ENCODE measurements at places on chromosomes 1 and 21. TPM values are rescaled to one million over a fixed set of nuclear protein-coding genes. Genes with fewer than 3 reads are reported as not detected.

GRCh38 chr1:156705918-156706656 is 704 bp upstream of the CRABP2 start:
- peak; percentile 94 for DNase-seq
- peak overlapping the region; percentile 96 for H3K27ac ChIP-seq
- peak overlapping the region; percentile 84 for H3K4me3 ChIP-seq
- H3K27me3 ChIP-seq: peaks cover 23% of the 10 kb centered on the region
- peaks cover 7% of the 10 kb centered on the region for H3K36me3 ChIP-seq
- H3K4me1 ChIP-seq: peaks cover 62% of the 10 kb centered on the region

Gene BRINP2
- total RNA-seq: 0.34 TPM

- H3K4me1 ChIP-seq: peaks cover 3% of the 10 kb centered on the region
- H3K27ac ChIP-seq: no peak overlapping the region
- DNase-seq: no peak
- no peak overlapping the region for H3K4me3 ChIP-seq
Measured at GRCh38 chr1:66237722-66238479, 296.1 kb upstream of the SGIP1 start.

DNA sequence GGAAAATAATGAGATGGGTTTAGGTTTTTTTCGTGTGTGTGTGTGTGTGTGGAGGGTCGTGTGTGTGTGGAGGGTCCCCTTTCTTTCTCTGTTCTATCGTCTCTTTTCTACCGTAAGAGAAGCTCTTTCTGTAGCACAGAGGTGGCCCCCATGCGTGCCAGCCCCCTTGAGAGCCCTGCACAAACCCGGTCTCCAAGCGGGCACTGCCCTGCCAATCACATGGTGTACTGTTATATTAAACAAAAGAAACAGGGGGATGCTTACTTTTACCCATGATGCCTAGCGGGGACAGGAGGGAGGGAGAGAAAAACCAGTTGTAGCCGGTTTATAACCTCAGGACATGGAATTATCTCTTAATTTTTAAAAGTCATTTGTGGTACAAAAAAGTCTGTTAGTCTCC is 41.0 kb downstream of the GATAD2B start:
- H3K4me1 ChIP-seq: peaks cover under 1% of the 10 kb centered on the region
- H3K27me3 ChIP-seq: no peaks in the 10 kb centered on the region
- peaks cover 6% of the 10 kb centered on the region for H3K36me3 ChIP-seq
- H3K27ac ChIP-seq: no peak overlapping the region
- H3K4me3 ChIP-seq: no peak overlapping the region

GRCh38 chr1:221791846-221792245 is 50.0 kb upstream of the DUSP10 start:
- no peak overlapping the region for H3K4me3 ChIP-seq
- no peaks in the 10 kb centered on the region for H3K36me3 ChIP-seq
- no peak overlapping the region for H3K27ac ChIP-seq
- peaks cover 2% of the 10 kb centered on the region for H3K4me1 ChIP-seq

Gene FMO1
- not detected for total RNA-seq

Gene LRP8
- total RNA-seq: 66.6 TPM

DNA sequence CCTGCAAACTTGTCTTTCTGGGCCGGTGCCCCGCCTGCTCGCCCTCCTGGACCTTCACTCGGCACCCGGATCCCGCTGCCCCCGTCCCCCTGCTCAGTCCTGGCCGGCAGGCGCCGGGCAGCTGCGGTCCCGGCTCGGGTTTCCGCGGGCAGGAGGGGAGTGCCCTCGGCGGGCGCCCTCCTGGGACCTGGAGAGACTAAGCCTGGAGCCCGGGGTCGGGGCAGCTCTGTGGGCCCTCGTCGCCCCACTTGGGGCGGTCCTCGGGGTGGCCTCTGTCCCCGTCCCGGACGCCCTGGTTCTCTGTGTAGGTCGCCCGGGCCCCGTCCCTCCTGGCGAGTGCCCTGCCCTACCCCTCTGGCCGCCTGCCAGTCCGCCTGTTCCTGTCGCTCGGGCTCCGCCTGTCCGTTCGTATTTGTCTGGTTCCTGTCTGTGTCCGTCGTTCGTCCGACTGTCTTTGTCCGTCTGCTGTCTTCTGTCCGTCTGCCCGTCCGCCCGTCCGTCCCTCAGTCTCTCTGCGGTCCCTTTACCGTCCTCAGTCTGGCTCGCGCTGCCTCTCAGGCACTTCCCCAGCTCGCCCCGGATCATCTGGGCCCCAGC is 490 bp downstream of the SERINC2 start:
- peaks cover 37% of the 10 kb centered on the region for H3K4me1 ChIP-seq
- H3K4me3 ChIP-seq: peak overlapping the region; percentile 95
- no peaks in the 10 kb centered on the region for H3K36me3 ChIP-seq
- H3K27me3 ChIP-seq: peaks cover 16% of the 10 kb centered on the region
- peak; percentile 55 for DNase-seq

DNA sequence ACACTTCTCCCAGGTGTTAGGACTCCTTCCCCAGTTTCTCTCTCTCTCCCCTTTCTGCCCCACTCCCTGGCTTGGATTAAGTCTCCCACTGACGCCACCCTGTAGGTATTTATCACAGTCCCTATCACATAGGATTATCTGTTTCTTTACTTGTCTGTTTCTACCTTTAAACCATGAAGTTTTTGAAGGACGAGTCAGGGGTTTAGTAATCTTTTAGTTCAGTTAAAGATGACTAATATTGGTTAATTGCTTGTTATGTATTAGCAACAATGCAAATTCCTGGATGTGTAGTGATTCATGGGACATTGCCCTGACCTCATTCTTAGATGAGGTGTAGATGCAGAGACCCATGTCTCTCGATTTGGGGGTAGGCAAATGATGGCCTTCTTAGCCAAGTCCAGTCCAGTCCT is 6.4 kb downstream of the LAMC1 start:
- no peaks in the 10 kb centered on the region for H3K36me3 ChIP-seq
- no peak for DNase-seq
- peak overlapping the region; percentile 6 for H3K4me3 ChIP-seq
- 0 out of 2 replicates have a peak overlapping the region, but pooled peaks have one; percentile 22 for H3K27ac ChIP-seq

Gene LCE2C
- total RNA-seq: not detected

Gene LCE6A
- not detected for total RNA-seq

Gene C2CD4D
- 0.85 TPM for total RNA-seq

Gene OR10Z1
- total RNA-seq: not detected

Gene MPL
- 0.15 TPM for total RNA-seq

DNA sequence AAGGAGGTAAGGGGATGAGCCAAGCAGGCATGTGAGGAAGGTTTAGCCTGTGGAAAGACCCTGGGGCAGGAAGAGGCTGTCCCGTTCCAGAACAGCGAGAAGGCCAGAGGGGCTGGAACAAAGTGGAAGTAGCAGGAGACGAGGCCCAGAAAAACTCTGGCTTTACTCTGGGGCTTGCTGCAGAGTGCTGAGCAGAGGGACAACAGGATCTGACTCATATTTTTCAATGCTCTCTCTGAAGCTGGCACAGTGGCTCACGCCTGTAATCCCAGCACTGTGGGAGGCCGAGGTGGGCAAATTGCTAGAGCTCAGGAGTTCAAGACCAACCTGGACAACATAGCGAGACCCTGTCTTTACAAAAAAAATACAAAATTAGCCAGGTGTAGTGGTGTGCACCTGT is 52.4 kb upstream of the PAX7 start:
- no peak overlapping the region for H3K4me3 ChIP-seq
- no peaks in the 10 kb centered on the region for H3K36me3 ChIP-seq
- no peak for DNase-seq
- peak overlapping the region; percentile 52 for H3K27ac ChIP-seq
- peaks cover 3% of the 10 kb centered on the region for H3K4me1 ChIP-seq

DNA sequence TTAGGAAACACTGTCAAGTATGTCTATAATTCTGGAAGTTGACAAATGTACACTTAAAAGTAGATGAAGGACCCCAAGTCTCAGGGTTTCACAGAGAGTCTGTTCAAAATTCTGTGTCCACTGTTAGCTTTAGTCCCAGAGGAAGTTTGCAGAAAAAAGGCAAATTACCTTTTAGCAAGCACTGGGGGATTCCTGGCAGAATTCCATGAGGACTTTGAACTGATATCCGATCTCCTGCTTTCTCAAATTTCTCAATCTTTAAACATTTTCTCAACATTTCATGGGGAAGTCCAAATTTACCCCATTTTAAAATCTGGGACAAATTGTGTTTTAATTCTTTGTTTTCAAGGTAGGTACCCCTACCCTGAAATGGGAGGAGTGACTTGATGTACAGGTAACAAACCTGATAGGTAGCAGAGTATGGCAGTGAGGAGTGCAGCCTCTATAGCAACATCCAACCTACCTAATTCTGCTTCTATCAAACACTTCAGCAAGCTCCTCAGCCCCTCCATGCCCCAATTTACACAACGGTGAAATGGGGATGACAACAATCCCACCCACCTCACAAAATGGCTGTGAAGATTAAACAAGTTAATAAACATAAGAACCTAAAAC is 344.9 kb downstream of the OMA1 start:
- H3K36me3 ChIP-seq: no peaks in the 10 kb centered on the region
- no peaks in the 10 kb centered on the region for H3K4me1 ChIP-seq
- H3K27ac ChIP-seq: no peak overlapping the region
- DNase-seq: no peak
- no peaks in the 10 kb centered on the region for H3K27me3 ChIP-seq

Gene GCSAML
- total RNA-seq: not detected

DNA sequence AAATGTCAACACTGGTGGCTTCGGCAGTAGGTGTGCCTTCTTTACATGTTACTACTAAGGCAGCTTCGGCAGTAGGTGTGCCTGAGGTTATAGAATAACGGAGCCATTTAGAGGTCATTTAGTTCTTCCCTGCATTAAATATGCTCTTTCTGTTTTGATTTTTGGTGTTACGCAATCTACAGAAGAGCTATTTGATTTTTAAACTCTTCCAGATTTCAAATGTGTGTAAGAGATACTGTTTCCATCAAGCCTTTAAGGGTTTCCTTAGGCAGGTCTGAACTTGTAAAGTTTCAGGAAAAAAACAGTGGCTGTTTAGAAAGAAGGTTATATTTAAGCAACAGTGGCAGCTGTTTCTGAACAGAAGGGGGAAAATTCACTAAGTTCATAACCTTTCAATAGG is 54.8 kb downstream of the PIK3R3 start:
- H3K27ac ChIP-seq: no peak overlapping the region
- H3K36me3 ChIP-seq: no peaks in the 10 kb centered on the region
- H3K27me3 ChIP-seq: no peaks in the 10 kb centered on the region
- H3K4me3 ChIP-seq: no peak overlapping the region

- H3K4me1 ChIP-seq: peaks cover 20% of the 10 kb centered on the region
- H3K4me3 ChIP-seq: no peak overlapping the region
- H3K36me3 ChIP-seq: no peaks in the 10 kb centered on the region
- H3K27me3 ChIP-seq: no peaks in the 10 kb centered on the region
- DNase-seq: no peak
- no peak overlapping the region for H3K27ac ChIP-seq
Measured at GRCh38 chr1:159199901-159200300, 4.8 kb upstream of the ACKR1 start.

Data from WTC11 (cell line).